ENCODE measurements at places on chromosomes 7 and 10. TPM values are rescaled to one million over a fixed set of nuclear protein-coding genes. Genes with fewer than 3 reads are reported as not detected.

Gene ADAM22
- 0.07 TPM for total RNA-seq

Gene SFTPA1
- total RNA-seq: not detected

Gene INA
- 3.7 TPM for total RNA-seq

Gene SPAM1
- not detected for total RNA-seq

Gene PRPS1L1
- total RNA-seq: not detected

Gene PARD3
- 29.0 TPM for total RNA-seq
